ENCODE measurements at places on chromosomes 3 and 15.

DNA sequence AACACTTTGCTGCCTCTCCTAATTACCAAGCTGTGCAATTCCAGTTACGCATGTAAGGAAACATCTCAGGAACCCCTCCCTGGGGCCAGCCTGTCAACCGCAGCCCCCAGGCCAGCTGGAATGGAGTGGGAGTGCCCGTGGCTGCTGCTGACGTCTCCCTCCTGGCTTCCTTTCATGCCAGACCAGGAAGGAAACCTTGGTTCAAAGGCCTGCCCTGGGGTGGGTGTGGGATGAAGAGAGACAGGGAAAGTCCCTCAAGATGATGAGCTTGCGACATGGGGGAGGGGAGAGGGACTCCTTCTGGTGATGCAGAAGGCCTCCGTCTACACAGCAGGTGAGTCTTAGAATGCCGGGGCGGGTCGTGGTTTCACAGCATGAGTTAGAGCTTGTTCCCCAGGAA lies 11.4 kb upstream of the CYP11A1 start:
- no peak for DNase-seq

DNA sequence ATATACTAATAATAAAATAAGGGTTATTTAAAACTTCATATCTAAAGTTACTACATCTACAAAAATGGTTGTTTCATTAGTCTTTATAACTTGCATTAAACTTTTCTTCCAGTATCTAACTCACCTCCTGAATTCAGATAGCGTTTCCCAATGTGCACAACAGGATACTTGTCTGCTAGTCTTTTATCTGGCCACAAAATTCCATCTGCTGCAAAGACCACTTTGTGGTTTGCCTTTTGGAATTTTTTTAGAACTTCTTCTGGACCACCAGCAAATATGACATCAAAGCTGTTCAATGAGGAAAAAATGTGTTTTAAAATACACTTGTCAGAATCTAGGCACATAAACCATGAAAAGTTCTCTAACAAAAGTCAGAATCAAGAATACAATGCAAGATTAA lies 50.8 kb downstream of the PLOD2 start:
- DNase-seq: no peak

GRCh38 chr3:138434875-138435772 lies 708 bp downstream of the ESYT3 start:
- no peak for DNase-seq

DNA sequence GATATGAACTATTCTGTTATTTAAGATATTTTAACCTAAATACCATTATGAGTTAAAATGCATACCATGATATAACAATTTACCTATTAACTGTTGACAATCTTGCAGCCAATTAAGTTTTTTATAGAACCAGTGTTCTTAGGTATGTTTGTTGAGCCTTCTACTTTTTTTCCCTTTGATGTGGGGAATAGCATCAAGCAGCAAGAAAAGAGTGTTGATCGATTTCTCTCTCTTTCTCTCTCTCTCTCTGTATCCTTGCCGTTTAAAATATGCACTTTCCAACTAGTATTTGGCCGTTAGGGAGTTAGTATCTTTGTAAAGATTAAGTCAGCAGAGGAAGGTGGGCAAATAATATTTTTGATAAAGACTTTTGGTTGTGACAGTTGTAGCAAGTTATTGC lies 5.9 kb downstream of the CHD2 start:
- peak; percentile 14 for DNase-seq
